ENCODE measurements at places on chromosomes 5 and 9.

DNA sequence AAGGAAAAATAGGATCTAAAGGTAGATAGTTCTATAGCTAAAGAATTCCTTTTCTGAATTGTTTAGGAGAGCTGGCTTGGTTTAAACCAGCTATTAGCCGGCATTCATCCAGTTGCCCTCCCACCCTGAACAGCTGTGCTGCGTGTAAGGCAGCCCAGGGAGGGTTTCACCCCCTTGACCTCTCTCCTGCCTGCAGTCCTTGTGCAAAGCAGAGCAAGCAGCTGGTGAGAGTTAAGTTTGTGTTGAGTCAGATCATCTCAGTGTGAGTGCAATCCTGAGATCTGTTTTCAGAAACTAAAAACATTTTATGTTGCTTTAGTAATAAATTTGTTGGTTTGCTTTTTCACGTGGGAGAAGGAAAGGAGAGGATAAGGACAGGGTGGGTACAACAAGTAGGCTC is 13.0 kb downstream of the SLC25A25 start:
- DNase-seq, result no peak

DNA sequence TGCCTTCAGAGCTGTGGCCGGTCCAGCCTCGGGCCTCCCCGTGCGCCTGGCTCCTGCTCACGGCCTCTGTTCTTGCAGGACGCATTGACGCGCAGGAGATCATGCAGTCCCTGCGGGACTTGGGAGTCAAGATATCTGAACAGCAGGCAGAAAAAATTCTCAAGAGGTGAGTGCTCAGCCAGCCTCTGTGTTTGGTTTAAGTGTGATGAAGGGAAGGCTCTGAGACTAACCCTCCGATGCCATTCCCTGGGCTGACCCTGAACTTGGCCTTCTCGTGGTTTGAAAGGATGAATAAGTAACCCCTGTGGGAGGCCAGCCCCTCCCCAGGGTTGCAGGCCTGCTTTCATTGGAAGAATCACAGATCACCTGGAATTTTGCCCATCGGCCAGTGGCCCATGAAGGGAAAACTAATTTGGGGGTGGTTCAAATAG is 26.3 kb downstream of the PTGES2 start:
- no peak for DNase-seq

- no peak for DNase-seq
Observed at GRCh38 chr9:113998525-113999255, 79.4 kb downstream of the AMBP start.

GRCh38 chr5:128574041-128574440 is 36.0 kb upstream of the FBN2 start:
- no peak for DNase-seq

DNA sequence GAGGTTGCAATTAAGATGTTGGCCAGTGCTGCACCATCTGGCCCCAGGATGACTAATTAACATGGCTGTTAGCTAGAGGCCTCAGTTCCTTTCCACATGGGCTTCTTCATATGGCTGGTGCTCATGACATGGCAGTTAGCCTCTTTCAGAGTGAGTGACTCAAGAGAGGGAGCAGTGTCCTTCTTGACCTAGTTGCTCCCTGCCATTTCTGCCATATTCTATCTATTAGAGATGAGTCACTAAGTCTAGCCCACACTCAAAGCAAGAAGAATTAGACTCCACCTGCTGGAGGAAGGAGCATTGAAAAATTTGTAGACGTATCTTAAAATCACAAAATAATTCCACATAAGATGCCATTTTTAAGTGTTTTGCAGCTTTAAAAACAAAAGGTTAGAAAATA is 651.2 kb upstream of the CCNG1 start:
- DNase-seq, result no peak

- DNase-seq, result no peak
Observed at GRCh38 chr5:125310749-125311148, 564.3 kb upstream of the ZNF608 start.

- no peak for DNase-seq
Observed at GRCh38 chr9:91038483-91039124, 237.0 kb downstream of the SYK start.

GRCh38 chr9:95457769-95458168 is 59.0 kb downstream of the PTCH1 start:
- no peak for DNase-seq

GRCh38 chr5:34790069-34790468 is 48.9 kb upstream of the TTC23L start:
- no peak for DNase-seq

DNA sequence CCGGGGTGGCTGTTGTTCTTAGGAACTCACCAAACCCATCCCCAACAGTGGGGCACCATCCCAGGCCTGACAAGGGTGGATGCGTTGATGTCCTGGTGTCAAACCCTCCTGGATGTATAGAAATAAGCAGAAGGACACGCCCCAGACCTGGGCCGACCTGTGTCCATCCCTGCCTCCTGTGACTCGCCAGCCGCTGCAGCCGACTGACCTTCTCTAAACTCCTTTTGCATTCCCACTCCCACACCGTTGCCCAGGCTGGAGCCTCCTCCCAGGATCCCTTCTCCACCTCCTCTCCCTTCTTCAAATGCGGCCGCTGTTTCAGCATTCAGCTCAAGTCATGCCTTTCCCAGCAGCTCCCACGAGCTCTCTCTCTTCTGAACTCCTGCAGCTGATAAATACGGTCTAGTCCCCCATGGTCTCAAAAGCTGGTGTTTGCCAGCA is 213.2 kb upstream of the IER5L start:
- peak; percentile 34 for DNase-seq

GRCh38 chr5:2746561-2747032 is 4.9 kb downstream of the IRX2 start:
- DNase-seq, result peak; percentile 47

GRCh38 chr9:3569529-3569928 is 43.7 kb upstream of the RFX3 start:
- no peak for DNase-seq

GRCh38 chr9:30925126-30925525 is 1459.3 kb upstream of the ACO1 start:
- no peak for DNase-seq

GRCh38 chr5:141492168-141492885 is 3.4 kb downstream of the PCDHGC5 start:
- peak; percentile 71 for DNase-seq

- no peak for DNase-seq
Observed at GRCh38 chr5:87002485-87002884, 265.2 kb upstream of the RASA1 start.

DNA sequence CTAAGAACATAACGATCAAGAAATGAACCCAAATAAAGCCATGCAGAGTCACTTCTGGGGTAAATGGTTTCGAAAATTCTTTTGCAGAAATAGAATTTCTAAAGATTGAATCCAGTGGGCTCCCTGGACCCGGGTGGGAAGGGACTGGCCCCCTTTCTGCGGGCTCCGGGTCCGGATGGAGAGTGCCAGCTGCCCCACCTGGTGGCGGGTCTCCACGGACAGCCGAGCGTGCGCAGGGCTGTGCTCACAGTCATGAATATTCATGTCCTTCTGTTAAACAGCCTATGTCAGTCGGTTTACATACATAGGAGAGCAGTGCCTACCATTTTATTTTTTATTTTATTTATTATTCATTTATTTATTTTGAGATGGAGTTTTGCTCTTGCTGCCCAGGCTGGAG is 4.7 kb upstream of the PPP1R26 start:
- DNase-seq, result peak; percentile 75
